ENCODE measurements at places on chromosomes 3 and 15.

DNA sequence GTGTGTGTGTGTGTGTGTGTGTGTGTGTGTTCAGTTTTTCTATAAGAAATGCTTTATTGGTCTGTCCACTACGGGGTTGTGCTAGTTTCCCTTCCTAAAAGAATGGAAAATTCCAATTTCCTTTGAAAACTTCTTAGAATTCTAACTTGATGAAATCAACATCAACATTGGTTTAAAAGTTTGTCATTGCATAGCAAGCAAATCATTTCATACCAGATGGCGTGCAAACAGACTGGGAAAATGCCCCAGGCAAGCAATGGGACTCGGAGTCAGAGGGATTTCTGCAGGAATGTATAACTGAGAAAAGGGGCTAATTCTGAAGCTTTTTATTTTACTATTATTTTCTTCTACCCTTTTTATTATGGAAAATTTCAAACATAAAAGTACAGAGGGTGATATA is 13.1 kb upstream of the DYNC1LI1 start:
- DNase-seq, result no peak

DNA sequence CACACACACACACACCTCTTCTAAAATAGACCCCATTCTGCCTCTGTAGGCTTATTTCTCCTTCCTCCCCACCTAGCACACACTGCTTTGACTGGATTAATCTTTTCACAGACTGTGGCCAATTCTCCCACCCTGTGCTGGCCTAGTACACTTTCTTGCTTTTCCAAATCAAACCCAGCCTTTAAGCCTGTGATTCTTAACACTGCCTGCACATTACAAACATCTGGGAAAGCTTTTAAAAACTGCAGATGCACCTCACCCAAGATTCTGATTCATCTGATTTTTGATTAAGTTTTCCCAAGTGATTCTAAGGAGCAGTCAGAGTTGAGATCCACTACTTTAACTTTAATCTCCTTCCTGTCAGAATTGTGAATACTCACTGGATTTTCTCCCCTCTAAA is 12.8 kb downstream of the CSNK1G1 start:
- no peak for DNase-seq

DNA sequence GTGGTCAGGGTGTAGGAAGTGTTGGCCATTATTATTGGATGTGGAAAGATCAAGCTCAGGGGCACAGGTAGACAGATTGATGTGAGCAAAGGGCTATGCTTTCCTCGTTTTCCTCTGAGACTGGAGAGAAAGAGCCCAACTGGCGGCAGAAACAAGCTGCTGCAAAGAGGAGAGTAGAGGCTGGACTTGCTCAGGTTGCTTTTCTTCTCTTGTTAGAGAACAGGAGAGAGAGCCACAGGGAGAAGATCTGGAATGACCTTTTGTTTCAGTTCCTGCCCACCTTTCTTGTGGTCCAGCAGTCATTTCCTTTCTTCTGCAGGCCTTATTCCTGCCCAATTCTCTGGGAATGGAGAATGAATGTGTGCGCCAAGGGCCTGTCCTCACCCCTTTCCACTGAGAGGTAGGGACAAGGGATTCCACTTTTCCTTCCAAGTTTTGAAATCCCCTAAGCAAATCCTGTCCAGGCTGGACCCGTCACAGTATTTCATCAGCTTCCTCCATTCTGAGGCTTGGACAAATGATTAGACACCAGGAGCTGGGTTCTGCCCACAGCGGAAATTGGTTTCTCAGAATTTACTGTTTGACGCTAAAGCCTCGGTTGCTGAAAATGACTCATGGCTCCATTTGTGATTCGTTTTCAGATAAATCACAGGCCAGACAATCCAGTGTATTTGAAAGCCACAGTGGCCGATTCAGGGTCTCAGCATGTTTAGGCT is 16.1 kb downstream of the ZNF80 start:
- no peak for DNase-seq

DNA sequence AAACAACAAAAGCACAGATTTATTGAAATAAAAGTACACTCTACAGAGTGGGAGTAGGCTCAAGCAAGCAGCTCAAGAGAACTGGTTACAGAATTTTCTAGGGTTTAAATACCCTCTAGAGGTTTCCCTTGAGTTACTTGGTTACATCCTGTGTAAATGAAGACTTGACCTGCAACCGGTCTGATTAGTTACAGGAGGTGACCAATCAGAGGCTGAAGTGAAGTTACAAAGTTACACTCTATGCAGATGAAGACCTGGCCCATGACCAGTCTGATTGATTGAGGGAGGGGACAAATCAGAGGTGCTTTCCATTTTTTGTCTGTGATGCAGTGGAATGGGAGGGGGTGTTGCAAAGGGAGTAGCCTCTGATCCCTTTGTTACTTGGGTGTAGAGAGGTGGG is 723.4 kb downstream of the ZPLD1 start:
- DNase-seq, result no peak

- no peak for DNase-seq
Observed at GRCh38 chr3:162224746-162225145, 728.1 kb downstream of the OTOL1 start.

- peak; percentile 49 for DNase-seq
Observed at GRCh38 chr15:26438316-26438715, 334.6 kb downstream of the GABRB3 start.

DNA sequence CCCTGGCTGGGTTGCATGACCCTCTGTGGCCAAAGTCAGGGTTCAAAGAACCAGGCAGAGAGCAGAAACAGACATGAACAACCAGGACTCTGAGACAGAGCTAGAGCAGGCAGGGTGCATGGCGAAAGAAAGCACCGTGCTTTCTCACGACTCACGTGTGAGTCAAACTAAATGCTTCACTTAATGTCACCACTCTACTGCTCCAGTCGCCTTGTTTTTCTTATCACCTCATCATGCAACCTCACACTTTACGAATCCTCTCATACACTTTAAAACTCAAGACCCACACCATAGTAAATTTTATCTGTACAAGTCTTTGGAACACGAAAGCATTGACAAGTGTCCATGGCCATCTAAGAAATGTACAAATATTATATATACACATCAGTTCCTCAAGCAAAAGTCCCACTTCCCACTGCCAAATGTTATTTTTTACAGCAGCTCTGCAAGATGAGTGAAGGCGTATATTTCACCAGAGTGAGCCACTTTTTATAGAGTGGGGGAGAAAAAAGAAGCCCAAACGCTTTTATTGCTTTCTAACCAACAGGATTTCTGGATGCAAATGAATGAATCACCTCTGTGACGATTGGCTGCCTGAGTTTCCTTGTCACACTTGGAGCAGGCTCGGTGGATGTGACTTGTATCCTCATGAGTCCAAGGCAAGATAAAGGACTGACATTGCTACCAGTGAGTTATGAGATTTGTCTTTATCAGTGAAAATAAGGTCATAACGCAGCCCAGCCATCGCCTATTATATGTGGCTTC is 16.0 kb upstream of the MEGF11 start:
- no peak for DNase-seq

DNA sequence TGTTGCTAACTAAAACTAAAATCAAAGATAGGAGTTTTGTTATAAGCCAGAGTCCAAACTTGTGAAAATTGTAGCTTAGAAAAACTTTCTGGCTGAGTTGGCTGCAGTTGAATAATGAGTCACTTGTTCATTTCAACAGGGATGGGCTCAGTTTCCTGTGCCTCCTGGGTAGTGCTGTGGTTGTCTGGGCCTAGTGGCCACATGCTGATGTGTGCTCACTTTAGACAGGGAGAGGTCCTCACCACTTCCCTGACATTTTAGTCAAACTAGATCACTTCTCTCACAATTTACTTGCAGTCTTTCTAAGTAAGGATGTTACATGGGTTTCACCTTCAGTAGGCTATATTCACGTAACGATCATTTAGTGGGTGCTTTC is 6.3 kb upstream of the UBE2Q2 start:
- DNase-seq, result no peak

DNA sequence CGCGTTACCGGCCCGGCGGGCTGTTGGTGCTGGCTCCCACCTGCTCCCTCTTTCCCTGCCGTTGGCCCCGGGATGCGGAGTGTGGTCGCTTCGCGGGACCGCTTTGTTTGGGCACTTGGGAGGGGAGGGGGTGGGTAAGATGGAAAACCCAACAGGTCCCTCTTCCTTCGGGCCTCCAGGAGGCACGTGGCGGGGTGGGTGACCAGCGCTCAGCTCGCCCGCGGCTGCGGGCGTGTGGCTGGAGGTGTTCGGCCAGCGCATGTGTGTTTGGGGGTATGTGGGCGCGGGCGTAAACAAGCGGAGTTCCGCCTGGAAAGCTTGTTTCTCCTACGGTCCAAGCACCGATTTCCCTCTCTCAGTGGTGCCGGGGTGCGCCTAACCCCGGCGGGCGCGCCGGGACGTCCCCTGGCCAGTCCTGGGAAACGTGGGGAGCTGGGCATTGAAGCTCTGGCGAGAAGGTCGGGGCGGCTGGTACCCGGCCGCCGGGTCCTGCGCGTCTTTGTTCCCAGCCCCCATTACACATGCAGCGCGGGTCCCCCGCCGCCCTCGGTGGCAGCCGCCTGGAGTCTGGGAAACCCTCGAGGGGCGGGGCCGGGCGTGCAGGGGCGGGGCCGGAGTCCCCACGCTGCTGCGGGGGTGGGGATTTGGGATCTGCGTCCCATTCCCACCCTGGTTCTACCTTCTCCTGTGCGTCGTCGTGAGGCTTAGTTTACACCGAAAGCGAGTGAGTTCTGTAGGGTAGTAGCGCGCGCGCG is 1.4 kb downstream of the ACVR2B start:
- peak; percentile 82 for DNase-seq

DNA sequence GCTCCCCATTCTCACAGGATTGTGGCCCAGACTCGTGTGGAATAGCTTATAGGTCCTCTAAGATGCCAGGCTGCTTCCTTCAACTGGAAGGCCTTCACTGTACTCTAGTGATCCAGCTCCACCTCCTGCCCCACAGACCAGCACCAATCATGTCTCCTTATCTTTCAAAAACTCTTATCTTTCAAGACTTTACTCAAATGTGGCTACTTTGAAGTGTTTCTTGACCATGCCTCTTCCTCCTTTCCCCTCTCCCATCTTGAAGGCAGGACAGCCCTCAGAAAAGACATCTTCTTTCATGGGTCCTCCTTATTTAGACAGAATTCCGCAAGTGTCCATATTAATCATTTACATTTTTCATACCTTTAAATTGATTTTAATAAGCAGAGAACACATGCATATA is 142.3 kb downstream of the CHST2 start:
- no peak for DNase-seq

- no peak for DNase-seq
Observed at GRCh38 chr15:27458345-27459084, 487.5 kb downstream of the GABRG3 start.

DNA sequence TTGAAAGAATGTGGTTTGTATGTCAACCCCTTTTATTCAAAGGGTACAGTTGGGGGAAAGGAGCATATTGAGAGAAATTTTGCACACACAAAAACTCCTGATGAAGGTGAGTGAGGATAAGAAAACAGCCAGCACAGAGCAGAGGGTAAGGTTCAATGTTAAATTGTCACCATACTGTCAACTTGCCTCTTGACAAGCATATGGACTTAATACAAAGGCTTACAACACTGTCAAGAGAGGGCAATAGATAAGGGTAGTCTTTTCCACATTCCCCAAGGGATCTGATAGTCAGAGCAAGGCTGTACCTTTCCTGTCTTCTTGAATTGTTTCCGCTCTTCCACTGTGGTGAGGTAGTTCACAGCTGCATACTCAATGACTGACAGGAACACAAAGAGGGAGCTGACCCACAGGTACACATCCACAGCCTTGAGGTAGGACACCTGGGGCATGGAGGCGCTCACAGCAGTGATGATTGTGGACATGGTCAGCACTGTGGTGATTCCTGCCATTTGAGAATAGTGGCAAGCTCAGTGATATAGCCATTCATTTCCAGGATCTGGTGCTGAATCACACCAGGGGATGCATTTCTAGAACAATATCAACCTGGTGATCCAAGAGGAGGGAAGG is 20.4 kb upstream of the RIOX2 start:
- DNase-seq, result no peak

- no peak for DNase-seq
Observed at GRCh38 chr3:66393333-66394005, 107.4 kb downstream of the LRIG1 start.

GRCh38 chr3:65144791-65145351 is 457.1 kb upstream of the ADAMTS9 start:
- DNase-seq, result no peak

- no peak for DNase-seq
Observed at GRCh38 chr3:37194533-37194932, 20.2 kb upstream of the LRRFIP2 start.

DNA sequence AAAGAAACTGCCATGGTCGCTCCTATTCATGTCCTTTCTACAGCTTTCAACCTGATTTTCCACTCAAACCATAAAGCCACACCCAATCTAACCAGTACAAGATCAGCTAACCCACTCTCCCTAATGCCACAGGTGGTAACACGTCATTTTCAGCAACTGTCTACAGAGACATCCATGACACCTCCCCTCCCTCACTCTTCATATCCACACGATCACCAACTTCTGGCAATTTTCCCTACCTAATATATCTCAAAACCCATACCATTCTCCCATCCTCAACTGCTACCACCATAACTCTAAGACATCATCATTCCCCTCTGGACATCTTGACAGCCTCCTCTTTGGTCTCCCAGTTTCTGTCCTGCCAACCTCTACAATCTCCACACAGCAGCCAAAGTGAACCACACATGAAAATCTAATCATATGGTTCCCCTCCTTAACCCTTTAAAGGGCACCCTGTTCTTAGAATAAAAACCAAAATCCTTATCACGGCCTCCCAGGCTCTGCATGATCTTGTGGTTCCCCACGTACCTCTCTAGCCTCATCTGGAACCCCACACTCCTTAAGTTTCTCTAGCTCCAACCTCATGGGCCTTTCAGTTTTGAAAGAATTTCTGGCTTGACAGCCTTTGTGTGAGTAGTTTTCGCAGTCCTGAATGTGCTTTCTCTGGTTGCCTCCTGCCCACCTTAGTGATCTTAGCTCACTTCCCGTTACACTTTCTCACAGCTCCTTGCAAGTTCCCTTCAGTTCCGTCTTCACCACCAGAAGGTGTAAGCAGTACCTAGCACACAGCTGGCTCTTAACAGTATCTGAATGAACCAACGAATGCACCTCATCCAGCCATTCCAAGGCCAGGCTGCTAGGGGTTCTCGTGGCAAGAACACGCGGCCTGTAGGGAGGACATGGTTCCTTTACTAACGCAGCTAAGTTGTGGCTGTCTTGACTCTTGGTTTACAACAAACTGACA is 33.4 kb downstream of the SPINK8 start:
- DNase-seq, result no peak

DNA sequence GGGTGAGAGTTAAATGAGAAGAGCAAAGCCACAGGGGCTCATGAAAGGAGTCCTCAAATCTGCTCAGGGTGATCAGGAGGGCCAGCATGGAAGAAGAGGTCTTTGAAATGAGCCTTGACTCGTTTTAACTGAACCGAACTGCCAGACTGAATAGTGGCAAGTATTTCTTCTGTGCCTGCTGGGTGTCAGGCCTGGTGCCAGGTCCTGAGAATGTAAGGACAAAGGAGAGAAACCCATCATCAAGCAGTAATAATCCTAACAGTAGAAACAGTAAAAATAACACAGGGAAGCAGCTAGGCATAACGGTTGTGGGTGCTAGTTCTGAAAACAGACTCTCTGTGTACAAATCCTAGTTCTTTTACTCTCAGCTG is 40.4 kb upstream of the SMAD3 start:
- no peak for DNase-seq

- no peak for DNase-seq
Observed at GRCh38 chr3:13245615-13245978, 172.4 kb upstream of the IQSEC1 start.
